Effector CD4-positive, alpha-beta T cell (primary cell): ENCODE measurements at places on chromosomes 1 and 21.

GRCh38 chr1:204530932-204531331 lies 14.7 kb downstream of the MDM4 start:
- no peak for DNase-seq

GRCh38 chr1:31775210-31775999 lies 11.3 kb upstream of the ADGRB2 start:
- no peak for DNase-seq

- no peak for DNase-seq
Measured at GRCh38 chr1:199720496-199720895, 307.0 kb upstream of the NR5A2 start.

GRCh38 chr1:108154314-108154713 lies 45.8 kb downstream of the SLC25A24 start:
- no peak for DNase-seq

GRCh38 chr21:30434033-30434631 lies 4.1 kb downstream of the KRTAP13-4 start:
- no peak for DNase-seq
